ENCODE measurements at places on chromosomes 16 and 17.
A peak's percentile ranks its signal among the peaks of the same experiment; 100 is the strongest.

GRCh38 chr17:81398832-81399411, 3.7 kb downstream of the BAHCC1 start:
- DNase-seq: peak; percentile 8

DNA sequence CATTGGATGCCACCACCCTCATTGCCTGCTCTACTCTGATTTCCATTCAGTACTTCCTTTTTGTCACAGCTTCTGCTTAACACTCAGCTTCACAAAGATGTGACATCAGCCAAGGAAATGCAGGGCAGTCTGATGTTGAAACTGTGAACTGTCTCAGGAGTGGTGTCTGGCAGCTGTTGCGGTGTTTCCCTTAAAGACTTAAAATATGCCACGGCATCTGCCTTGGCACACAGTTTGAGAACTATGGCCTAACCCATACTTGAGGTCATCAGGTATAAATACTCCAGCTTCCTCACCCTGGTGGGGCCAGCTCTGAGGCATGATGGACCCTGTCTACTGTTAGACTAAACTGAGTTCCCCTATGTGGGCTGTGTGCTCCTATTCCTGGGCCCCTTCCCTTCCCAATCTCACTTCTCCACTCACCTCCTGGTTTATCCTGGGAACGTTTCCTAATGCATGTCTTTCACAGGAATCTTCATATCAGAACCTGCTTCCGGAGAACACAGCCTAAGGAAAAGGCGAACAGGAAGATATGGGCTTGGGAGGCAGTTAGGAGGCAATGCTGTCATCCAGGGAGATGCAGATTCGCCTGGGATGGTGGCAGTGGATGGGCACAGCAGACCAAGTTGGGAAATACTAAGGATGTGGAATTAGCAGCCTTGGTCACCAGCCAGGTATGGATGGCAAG, 96.5 kb downstream of the WSCD1 start:
- DNase-seq: no peak

GRCh38 chr16:56116577-56116964, 74.7 kb upstream of the GNAO1 start:
- no peak for DNase-seq

- peak; percentile 78 for DNase-seq
Measured at GRCh38 chr17:58153046-58153445, 4.9 kb downstream of the OR4D1 start.

- DNase-seq: no peak
Measured at GRCh38 chr17:78573955-78574354, 3.2 kb downstream of the DNAH17 start.

DNA sequence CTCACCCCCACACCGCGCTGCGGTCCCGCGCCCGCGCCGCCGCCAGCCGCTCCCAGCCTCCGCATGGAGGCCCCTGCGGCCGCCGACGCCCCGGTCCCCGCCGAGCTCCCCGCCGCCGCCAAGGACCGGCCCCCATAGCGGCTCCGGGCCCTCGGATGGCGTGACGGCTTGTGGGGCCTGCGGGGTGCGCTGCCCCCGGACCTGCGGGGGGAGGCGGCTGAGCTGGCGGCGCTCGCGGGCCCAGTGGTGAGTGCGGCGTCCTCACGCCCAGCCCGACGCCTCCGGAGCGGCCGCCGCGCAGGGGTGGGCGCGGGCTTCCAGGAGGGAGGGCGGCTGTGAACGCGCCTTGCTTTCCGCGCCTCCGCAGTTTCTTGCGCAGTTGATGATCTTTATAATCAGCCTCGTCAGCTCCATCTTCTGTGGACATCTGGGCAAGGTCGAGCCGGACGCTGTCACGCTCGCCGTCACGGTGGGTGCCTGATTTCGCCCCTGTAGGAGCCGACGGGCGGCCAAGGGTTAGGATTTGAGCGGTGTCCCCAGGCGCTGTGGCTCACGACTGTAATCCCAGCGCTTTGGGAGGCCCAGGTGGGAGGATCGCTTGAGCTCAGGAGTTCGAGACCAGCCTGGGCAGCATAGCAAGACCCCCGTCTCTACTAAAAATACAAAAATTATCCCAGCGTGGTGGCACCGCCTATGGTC, 46.4 kb downstream of the SLC47A1 start:
- peak; percentile 2 for DNase-seq

DNA sequence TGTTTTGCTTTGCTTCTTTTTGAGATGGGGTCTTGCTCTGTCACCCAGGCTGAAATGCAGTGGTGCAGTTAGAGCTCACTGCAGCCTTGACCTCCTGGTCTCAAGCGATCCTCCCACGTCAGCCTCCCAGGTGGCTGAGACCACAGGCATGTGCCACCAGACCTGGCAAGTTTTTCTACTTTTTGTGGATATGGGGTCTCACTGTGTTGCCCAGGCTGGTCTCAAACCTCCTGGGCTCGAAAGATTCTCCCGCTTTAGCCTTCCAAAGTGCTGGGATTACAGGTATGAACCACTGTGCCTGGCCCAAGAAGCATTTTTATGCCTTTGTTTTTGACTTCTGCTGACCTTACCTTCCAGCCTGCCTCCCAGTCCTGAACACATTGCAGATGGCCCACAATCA, 10.1 kb downstream of the DNAAF1 start:
- no peak for DNase-seq

All from CD4-positive, alpha-beta T cell treated with Interleukin-6 for 4 hours (primary cell).